ENCODE measurements at places on chromosomes 1 and 21. TPM values are rescaled to one million over a fixed set of nuclear protein-coding genes. Genes with fewer than 3 reads are reported as not detected.

DNA sequence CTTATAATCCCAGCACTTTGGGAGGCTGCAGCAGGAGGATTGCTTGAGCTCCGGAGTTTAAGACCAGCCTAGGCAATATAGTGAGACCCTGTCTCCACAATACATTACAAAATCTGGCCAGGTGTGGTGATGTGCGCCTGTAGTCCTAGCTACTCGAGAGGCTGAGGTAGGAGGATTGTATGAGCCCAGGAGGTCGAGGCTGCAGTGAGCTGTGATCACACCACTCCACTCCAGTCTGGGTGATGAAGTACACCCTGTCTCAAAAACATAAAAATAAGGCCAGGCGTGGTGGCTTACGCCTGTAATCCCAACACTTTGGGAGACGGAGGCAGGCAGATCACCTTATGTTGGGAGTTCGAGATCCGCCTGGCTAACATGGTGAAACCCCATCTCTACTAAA is 27.7 kb downstream of the L1TD1 start:
- no peaks in the 10 kb centered on the region for H3K36me3 ChIP-seq
- H3K27me3 ChIP-seq = no peaks in the 10 kb centered on the region
- H3K27ac ChIP-seq = no peak overlapping the region
- no peaks in the 10 kb centered on the region for H3K4me1 ChIP-seq

GRCh38 chr1:99544328-99544727 is 101.6 kb upstream of the PALMD start:
- no peak for DNase-seq
- no peaks in the 10 kb centered on the region for H3K36me3 ChIP-seq

- peaks cover 20% of the 10 kb centered on the region for H3K4me1 ChIP-seq
- H3K27ac ChIP-seq = no peak overlapping the region
- H3K27me3 ChIP-seq = no peaks in the 10 kb centered on the region
- no peak overlapping the region for H3K4me3 ChIP-seq
- DNase-seq = peak; percentile 27
Measured at GRCh38 chr21:42062236-42063022, 8.7 kb upstream of the UMODL1 start.

- H3K4me1 ChIP-seq = peaks cover 23% of the 10 kb centered on the region
- H3K36me3 ChIP-seq = no peaks in the 10 kb centered on the region
- DNase-seq = peak; percentile 30
- H3K27me3 ChIP-seq = peaks cover 4% of the 10 kb centered on the region
- no peak overlapping the region for H3K4me3 ChIP-seq
Measured at GRCh38 chr1:175563236-175563895, 180.0 kb downstream of the TNR start.

GRCh38 chr1:17661546-17662157 is 93.5 kb upstream of the ACTL8 start:
- no peak overlapping the region for H3K4me3 ChIP-seq
- no peaks in the 10 kb centered on the region for H3K36me3 ChIP-seq
- no peak overlapping the region for H3K27ac ChIP-seq
- DNase-seq = peak; percentile 90

GRCh38 chr21:41045534-41046268 is 122.3 kb upstream of the BACE2 start:
- H3K27me3 ChIP-seq = no peaks in the 10 kb centered on the region
- no peaks in the 10 kb centered on the region for H3K4me1 ChIP-seq
- no peak overlapping the region for H3K27ac ChIP-seq

UHMK1 gene
- total RNA-seq = 48.8 TPM

OLFML2B gene
- 1.3 TPM for total RNA-seq

SELP gene
- total RNA-seq = not detected

FAM110D gene
- total RNA-seq = 0.28 TPM

All from neural progenitor cell (in vitro differentiated cells).